ENCODE measurements at places on chromosomes 7 and 10.

GRCh38 chr10:119297207-119297968 lies 90.0 kb downstream of the GRK5 start:
- no peaks in the 10 kb centered on the region for H3K27me3 ChIP-seq
- H3K27ac ChIP-seq: no peak overlapping the region
- no peak for DNase-seq
- H3K4me3 ChIP-seq: no peak overlapping the region

- H3K27me3 ChIP-seq: no peaks in the 10 kb centered on the region
- no peak overlapping the region for H3K4me3 ChIP-seq
- no peaks in the 10 kb centered on the region for H3K36me3 ChIP-seq
- no peak overlapping the region for H3K27ac ChIP-seq
- H3K4me1 ChIP-seq: no peaks in the 10 kb centered on the region
Observed at GRCh38 chr7:19552576-19552975, 156.3 kb downstream of the POLR1F start.

- no peak overlapping the region for H3K4me3 ChIP-seq
- no peaks in the 10 kb centered on the region for H3K4me1 ChIP-seq
- H3K27me3 ChIP-seq: peaks cover 45% of the 10 kb centered on the region
- no peak overlapping the region for H3K27ac ChIP-seq
Observed at GRCh38 chr10:78700413-78700812, 368.4 kb upstream of the ZMIZ1 start.

GRCh38 chr10:119705434-119705831 lies 20.4 kb upstream of the INPP5F start:
- peaks cover 12% of the 10 kb centered on the region for H3K4me1 ChIP-seq
- H3K36me3 ChIP-seq: no peaks in the 10 kb centered on the region
- no peak overlapping the region for H3K4me3 ChIP-seq
- peaks cover 27% of the 10 kb centered on the region for H3K27me3 ChIP-seq
- H3K27ac ChIP-seq: peak overlapping the region; percentile 33

Data from central memory CD8-positive, alpha-beta T cell (primary cell).